NCI-H1105 (cell line): ENCODE measurements at places on chromosomes 7 and 10.

- no peak for DNase-seq
Observed at GRCh38 chr7:118615-119391, 73.6 kb upstream of the FAM20C start.

DNA sequence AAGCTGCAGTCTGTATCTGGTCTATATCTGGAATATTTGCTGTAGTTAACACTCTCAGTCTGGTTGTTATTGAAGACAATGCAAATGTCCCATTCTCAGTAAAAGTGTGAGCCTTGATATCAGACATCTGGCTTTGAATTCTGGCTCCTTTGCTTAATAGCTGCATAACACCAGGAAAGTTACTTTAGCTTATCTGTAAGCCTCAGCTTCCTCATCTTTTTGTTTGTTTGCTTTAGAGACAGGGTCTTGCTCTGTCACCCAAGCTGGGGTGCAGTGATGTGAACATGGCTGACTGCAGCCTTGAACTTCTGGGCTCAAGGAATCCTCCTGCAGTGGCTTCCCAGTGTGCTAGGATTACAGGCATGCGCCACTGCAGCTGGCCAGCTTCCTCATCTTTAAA lies 41.3 kb downstream of the CNNM2 start:
- no peak for DNase-seq

DNA sequence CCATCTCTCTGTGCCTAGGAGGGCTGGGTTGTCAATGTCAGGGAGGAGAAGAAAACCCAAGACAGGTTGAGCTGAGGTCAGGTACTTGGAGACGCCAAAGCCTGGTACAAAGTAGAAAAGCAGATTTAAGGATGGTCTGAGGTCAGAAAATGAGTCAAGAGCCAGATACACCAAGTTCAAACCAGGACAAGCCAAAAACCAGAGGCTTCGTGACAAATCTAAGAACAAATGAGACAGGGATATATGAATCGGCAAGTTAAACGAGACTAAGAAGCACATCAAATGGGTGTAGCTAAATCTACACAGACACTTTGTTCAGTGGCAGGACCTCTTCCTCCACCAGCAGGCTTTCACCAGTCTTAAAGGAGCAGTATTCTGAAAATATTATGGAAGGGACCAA lies 34.2 kb downstream of the C7orf33 start:
- DNase-seq, result no peak

- no peak for DNase-seq
Observed at GRCh38 chr10:3676564-3676963, 108.4 kb downstream of the KLF6 start.

- DNase-seq, result no peak
Observed at GRCh38 chr10:29753283-29753682, 118.5 kb upstream of the SVIL start.

- DNase-seq, result peak; percentile 76
Observed at GRCh38 chr10:15168291-15168785, at the start of gene NMT2. Gene NMT2, minus strand, starts transcription at chr10:15168693. Its CDS starts 81 bp downstream, at chr10:15168612.

DNA sequence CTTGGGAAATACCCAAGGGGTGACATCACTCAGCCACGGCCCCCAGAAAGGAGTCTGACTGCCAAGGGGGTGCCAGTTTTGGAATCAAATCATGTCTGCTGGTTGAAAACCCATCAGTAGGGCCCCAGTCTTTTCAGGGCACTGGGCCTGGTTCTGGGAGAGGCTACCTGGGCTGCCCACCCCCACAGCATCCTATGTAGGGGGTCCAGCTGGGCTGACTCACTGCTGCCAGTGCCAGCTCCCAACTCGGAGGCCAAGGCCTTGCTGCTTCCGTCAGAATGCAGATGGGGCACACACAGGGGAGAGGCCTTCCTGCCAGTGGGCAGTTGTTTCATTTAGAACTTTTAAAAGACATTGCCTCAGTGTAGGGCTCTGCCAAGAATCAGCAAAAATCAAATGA lies 39.5 kb upstream of the DMBT1 start:
- no peak for DNase-seq

GRCh38 chr7:47528471-47528870 lies 53.4 kb downstream of the TNS3 start:
- no peak for DNase-seq

DNA sequence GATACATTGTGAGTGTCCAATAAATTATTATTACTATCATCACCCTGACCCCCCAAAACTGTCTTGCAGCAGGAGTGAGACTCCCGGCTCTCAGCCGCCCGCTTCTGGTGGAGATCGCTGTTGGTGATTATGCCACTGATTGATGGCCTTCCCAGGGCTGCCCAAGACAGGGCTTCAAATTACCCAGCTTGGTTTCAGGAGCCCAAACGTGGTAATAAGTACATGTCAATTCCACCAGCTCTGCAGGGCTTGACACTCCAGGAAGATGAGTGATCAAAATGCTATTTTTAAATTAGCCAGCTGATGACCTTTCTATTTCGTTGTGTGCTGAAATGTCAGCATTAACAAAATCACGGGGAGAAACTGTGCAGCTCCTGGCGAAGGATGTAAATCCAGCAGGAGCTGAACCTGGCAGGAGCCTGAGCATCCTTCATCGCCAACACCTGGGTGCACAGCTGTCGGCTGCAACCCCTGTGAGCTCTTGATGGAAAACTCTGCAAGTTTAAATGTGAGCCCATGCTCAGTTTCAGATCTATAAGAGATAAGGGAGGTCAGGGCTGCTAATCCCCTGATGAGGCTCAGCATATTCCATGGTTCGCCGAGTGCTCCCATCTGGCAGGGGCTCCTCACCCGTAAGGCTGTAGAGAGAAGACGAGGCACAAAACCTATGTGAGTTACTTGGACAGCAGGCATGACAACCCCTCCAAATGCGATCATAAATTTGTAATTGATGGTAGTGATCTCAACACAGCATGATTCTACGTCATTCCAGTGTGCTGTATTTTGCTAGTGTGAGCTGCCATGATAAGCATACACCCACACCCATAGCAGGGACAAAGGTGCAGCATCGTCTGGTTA lies 446.3 kb downstream of the TCERG1L start:
- no peak for DNase-seq

DNA sequence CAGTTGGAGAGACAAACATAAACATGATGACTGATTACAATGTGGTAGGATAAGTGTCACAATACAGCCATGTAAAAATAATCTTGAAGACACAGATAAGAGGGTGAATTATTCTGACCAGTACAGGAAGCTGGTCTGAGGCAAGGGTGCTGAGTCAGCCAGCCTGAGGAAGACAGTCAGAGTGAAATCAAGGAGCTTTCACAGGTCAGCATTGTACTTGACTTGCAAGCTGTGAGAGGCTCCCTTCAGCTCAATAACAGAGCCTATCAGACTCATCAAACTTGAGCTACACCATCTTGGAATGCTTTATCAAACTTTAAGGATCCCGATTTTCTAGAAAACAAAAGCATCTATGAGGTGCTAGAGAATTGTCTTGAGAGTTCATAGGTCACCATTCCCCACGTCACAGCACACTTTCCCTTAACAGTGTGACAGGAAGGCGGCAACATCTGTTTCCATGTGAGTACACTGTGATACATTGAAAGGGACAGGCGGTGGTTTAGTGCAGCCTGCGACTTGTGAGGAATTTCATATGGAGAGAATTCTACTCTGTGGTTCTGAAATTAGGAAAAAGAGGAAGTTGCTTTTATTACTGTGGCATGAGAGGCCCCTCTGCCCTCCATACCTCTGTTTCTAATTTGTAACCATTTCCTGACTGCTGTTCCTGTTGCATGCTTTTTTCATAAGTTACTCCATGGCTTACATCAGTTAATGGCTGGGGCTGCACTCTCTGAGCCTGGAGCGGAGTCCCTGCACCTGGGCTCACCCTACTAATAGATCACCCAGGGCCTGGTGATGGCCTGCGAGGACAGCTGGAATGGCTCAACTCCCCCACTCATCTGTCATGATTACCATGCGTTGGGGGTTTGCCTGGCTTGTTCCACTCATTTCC lies 417.1 kb downstream of the SUGCT start:
- DNase-seq, result no peak

- DNase-seq, result no peak
Observed at GRCh38 chr10:131224106-131224505, 87.4 kb downstream of the TCERG1L start.

DNA sequence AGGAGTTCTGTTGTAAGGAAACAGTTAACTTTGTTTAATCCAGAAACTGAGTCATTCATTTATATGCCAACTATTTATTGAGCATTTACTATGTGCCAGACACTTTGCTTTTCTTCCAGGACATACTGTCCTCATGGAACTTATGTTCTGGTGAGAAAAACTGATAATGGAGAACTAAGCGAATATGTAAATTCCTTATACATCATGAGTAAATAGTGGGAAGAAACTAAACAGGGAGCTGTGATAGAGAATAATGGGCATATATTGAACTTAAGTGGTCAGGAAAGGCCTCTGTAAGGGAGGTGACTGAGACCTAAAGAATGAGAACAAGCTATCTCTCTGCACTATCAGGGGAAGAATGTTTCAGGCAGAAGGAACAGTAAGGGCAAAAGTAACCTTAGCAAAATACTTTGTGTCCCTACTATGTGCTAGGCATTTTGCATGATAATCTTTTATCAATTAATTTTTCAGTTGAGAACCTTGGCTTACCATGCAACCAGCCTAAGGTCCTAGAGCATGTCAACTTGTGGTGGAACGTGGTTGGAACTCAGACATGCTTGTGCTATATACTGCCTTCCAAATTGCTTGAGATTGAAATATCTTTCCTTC lies 45.4 kb downstream of the ST7 start:
- no peak for DNase-seq

DNA sequence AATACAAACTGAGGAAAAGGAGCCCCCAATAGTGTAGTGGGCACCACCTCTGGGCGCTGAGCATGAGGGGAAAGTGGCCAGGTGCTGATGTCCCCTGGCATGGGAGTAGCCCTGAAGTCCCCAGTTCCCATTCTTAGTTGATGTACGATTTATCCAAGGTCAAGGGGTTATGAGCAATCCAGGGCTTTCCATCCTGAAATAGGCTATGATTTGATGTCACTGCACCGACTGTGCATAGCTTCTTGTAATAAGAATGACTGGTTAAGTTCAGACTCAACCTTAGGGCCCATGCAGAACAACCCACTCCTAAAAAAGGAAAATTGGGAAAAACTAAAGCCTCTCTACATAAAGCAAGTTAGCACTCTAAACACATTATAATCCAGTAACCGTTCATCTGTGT lies 4.4 kb downstream of the FRAT1 start:
- DNase-seq, result no peak

DNA sequence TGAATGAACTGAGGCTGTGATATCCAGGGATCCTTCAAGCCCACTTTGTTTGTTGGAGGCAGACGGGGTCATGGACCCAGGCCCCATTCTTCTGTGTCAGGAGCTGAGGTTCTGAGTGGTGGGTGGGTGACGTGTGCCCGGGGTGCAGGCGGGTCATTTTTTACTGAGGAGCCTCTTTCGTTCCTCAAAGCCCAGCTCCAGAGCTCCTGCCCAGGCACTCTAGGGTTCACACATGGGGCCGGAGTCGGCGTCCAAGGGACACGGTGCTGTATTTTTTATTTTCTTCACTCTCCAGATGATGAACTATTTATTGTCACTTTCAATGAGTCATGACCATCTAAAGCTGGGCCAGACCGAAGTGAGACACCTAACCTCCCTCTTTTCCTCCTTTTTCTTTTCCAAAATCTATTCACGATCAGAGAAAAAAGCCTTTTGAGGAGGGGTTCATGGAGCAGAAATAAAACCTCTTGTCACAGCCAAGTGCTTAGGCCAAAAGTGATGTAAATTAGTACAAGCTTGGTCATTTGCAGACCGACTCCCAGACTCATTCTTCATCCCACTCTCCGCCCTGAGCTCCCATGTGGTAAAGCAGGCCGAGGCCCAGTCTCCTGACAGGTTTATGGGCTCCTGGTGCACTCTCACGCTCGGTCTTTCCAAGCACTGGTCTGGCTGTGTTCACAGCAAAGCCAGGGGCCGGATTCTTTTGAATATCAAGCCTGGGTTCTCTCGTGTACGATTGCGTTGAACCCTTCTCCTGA lies 41.4 kb upstream of the PITRM1 start:
- DNase-seq, result no peak

GRCh38 chr7:134315679-134316538 lies 821 bp downstream of the SLC35B4 start:
- no peak for DNase-seq

- no peak for DNase-seq
Observed at GRCh38 chr7:51301806-51302205, 14.8 kb downstream of the COBL start.

- DNase-seq, result peak; percentile 22
Observed at GRCh38 chr7:17640730-17641377, 299.4 kb downstream of the SNX13 start.

DNA sequence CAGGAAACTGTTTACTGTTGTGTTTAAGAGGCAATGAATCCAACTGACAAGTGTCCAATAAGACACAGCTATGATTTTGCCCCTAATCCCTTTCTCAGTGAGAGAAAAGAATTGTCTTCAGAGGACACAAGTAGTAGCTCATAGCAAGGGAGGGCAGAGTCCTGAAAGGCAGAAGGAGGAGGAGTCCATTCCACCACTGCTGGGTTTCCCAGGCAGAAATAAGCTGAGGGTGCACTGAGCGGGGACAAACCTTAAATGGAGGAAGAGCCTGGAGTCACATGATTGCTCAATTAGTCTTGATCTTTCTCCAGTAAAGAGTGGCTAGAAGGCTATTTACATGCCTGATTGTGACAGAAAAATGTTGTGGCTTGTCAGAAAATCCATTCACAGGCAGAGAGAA lies 573.8 kb downstream of the POM121L12 start:
- no peak for DNase-seq

- peak; percentile 49 for DNase-seq
Observed at GRCh38 chr7:74371381-74372341, 82.0 kb upstream of the GTF2IRD1 start.

DNA sequence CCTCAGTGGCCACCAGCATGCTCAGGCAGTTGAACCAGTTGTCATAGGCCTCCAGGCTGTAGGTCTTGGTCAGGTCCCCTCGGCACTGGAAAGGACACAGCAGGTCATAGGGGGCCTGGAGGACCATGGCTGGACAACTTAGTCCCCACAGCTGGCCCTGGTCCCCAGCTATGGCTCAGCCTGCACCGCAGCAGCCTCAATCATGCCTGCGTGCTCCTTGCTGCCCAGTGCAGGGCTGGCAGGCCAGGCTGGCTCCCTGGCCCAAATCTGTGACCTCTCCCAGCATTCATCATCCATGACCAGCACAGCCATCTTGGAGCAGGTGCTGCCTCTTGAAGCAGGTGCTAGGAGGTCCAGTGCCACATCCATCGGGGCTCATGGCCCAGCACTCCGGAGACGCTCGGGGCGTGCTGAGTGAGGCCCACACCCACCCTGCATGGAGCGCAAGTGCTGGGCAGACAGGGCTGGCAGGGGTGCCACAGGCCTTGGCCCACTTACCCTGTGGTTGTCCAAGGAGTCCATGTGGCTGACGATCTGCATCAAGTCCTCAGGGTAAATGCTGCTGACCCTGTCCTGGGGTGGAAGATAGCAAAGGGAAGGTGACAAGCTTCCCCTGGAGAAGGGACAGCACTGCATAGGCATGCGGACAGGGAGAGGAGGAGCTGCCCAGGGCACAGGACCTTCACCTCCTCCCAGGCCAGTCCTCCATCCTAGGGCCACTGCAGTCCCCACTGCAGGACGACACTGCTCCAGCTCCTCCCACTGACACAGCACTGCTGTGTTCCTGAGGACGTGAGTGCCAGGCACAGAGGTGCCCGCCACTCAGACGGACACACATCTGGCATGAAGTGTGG lies 61.7 kb downstream of the CSGALNACT2 start:
- no peak for DNase-seq
